Right renal cortex interstitium (tissue), 3 donors: ENCODE measurements at places on chromosomes 7 and 10. TPM values are rescaled to one million over a fixed set of nuclear protein-coding genes. Genes with fewer than 3 reads are reported as not detected.

- no peak for DNase-seq
These were observed 76.2 kb downstream of the CYP51A1 start for GRCh38 chr7:92058040-92058439.

DNA sequence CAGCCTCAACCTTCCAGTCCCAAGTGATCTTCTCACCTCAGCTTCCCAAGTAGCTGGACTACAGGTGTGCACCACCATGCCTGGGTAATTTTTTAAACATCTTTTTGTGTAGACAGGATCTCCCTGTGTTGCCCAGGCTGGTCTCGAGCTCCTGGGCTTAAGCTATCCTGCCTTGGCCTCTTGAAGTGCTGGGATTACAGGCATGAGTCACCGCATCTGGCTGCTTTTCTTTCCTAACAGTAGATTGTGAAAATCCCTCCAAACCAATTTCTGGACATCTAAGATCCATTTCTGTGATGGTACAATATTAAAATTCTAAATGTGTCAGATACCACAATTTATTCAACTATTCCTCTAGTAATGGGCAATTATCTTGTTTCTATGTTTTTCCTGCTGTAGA is 38.7 kb downstream of the RAB18 start:
- DNase-seq = no peak

TBXAS1 gene
- 26.5 TPM for polyA plus RNA-seq

GIMAP8 gene
- 11.3 TPM for polyA plus RNA-seq

ZNF727 gene
- polyA plus RNA-seq = not detected

GRCh38 chr10:11166550-11166949 is 148.9 kb downstream of the CELF2 start:
- DNase-seq = no peak

NUB1 gene
- 80.3 TPM for polyA plus RNA-seq

DOCK1 gene
- 67.9 TPM for polyA plus RNA-seq

- DNase-seq = no peak
These were observed 1.1 kb downstream of the REEP3 start for GRCh38 chr10:63522277-63522687.

C10orf53 gene
- not detected for polyA plus RNA-seq

DNA sequence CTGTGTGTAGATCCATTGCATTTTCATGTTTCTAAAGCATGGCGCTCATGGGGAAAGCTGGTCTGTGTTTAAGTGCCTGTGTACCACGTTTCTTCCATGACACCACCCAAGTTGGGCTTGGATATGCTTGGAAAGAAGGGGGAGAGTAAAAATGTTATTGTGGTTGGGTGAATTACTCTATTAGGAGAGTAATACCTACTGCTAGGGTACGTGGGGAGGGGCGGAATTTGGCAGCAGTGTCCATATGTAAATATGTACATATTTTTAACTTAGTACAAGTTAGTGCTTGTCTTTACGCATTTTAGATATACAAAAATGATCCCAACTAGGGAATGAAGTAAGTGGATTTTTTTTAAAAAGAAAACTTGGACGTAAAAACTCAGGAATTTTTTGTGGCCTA is 42.9 kb upstream of the SAMD8 start:
- DNase-seq = no peak

GRCh38 chr7:75658369-75658768 is 80.4 kb downstream of the HIP1 start:
- DNase-seq = no peak

- no peak for DNase-seq
These were observed 495.3 kb downstream of the LRMDA start for GRCh38 chr10:75926763-75927162.

DNA sequence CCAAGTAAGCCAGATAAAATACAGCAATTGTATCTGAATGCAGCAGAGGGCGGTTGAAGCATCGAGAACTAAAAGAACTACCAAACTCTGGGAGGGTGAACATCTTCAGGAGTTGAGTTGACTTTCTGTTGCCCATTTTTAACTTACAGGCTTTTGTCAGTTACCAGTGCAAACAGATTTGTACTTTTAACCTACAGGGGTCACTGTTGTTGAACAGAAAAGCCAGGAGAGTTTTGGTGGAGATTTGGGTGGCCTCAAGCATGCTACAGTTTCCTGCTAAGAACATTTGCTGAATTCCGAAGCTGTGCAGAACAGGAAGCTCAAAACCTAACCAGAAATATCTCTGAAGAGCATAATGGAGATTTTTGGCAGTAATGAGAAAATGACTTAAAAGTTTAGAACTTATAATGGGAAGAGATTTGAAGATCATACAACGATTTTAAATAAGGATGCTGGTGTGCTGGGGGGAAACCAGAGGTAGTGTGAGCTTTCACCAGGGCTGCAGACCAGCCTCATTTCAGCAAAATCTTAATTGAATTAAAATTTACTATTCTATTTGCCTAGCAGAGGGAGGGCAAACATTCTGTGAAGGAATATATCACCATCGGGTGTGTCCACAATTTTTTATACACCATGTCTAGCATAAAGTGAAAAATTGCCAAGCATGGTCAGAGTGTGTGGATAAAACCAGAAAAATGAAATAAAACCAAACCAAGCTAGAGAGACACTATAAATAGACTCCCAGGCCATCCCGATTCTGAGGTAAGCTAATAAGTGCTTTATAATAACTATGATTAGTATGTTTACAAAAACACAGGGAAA is 208.6 kb upstream of the CCDC6 start:
- DNase-seq = no peak

PNLIPRP1 gene
- polyA plus RNA-seq = 0.21 TPM

DNA sequence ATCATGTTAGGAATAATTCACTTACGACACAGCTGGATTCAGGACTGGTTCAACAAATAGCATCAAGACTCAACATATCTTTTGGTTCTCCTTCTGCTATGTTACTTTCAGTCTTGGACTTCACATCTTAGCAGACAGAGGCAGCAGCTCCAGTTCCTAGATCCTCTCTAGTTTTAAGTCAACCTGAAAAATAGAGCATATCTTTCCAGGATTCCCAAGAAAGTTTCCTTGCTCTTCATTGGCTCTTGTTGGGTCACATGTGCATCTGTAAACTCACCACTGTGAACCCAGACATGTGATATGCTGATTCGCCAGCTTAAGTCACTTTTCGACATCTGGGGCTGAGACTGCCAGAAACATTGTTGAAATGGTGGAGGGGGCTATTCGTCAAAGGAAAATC is 210.1 kb upstream of the KMT2E start:
- no peak for DNase-seq

- no peak for DNase-seq
These were observed 167.7 kb downstream of the NSUN6 start for GRCh38 chr10:18483516-18484186.

PNLIP gene
- not detected for polyA plus RNA-seq

GRCh38 chr7:134919240-134919641 is 67.1 kb upstream of the AGBL3 start:
- no peak for DNase-seq

SMURF1 gene
- polyA plus RNA-seq = 14.4 TPM

- DNase-seq = no peak
These were observed 32.3 kb upstream of the SLC16A12 start for GRCh38 chr10:89567576-89568245.
